ENCODE measurements at places on chromosomes 5 and 9. TPM values are rescaled to one million over a fixed set of nuclear protein-coding genes. Genes with fewer than 3 reads are reported as not detected.

DNA sequence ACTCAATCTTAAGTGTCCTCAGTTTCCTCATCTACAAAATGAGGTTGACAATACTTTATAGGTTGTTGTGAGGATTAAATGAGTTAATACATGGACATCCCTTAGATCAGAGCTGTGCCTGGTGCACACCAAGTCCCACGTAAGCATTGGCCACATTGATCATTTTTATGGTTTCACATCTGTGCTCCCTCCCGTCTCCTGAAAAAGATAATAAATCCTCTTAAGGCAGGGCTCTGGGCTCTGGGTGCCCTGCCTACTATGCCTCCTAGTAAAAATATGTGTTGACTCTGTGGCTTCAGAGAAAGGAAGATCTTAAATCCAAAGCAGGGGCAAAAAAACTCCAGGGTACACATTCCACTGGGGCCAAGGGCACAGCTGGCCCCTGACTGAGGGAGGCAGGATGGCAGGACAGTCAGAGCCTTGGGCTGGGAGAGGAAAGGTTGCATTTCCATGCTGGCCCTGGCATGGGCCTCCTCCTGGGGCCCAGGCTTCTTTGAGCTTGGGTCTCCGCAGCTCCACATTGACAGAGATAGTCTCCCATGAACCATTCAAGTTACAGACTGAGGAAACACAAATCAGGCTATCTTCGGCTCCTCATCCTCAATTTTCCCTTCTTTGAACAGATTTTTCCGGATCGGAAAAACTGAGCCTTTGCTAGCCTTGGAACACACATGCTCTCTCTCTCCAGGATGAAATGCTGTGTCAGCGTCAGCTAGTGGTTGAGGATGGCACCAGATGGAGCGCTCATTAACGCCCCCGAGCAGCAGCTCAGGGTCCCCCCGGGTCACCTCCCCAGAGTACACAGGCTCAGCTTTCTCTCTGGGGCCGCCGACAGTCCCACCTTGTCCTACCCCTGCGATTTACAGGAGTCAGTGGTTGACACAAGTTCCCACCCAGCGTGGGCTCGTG lies 22.4 kb upstream of the KIF12 start:
- no peak overlapping the region for H3K27ac ChIP-seq
- H3K4me1 ChIP-seq, result no peaks in the 10 kb centered on the region
- DNase-seq, result no peak
- H3K36me3 ChIP-seq, result no peaks in the 10 kb centered on the region
- H3K4me3 ChIP-seq, result no peak overlapping the region

CCDC180 gene
- total RNA-seq, result 0.73 TPM

GRCh38 chr9:113966394-113966793 lies 90.3 kb downstream of the ZNF618 start:
- H3K4me1 ChIP-seq, result no peaks in the 10 kb centered on the region
- no peak overlapping the region for H3K4me3 ChIP-seq
- H3K27ac ChIP-seq, result no peak overlapping the region
- DNase-seq, result no peak
- no peaks in the 10 kb centered on the region for H3K27me3 ChIP-seq

FAM81B gene
- total RNA-seq, result not detected

MEIKIN gene
- not detected for total RNA-seq

Data from SJCRH30 (cell line).